ENCODE measurements at places on chromosomes 4 and X.

DNA sequence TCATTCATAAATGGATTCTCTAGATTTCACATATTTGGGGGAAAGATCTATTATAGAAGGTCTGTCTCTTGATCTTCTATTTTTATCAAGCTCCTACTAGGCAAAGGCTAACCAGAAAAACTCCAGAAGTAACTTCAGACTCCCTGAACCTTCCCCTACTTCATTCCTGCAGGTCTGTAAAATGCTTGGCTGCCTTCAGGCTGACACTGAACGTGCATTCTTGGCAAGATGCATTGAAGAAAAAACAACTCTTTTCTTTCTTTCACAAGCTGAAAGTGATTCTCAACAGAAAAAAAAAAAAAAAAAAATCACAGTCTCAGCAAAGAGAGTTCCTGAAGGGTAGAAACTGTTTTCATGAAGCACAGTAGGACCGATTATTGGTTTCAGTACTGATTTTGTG, 12.7 kb downstream of the OPHN1 start:
- DNase-seq: no peak

DNA sequence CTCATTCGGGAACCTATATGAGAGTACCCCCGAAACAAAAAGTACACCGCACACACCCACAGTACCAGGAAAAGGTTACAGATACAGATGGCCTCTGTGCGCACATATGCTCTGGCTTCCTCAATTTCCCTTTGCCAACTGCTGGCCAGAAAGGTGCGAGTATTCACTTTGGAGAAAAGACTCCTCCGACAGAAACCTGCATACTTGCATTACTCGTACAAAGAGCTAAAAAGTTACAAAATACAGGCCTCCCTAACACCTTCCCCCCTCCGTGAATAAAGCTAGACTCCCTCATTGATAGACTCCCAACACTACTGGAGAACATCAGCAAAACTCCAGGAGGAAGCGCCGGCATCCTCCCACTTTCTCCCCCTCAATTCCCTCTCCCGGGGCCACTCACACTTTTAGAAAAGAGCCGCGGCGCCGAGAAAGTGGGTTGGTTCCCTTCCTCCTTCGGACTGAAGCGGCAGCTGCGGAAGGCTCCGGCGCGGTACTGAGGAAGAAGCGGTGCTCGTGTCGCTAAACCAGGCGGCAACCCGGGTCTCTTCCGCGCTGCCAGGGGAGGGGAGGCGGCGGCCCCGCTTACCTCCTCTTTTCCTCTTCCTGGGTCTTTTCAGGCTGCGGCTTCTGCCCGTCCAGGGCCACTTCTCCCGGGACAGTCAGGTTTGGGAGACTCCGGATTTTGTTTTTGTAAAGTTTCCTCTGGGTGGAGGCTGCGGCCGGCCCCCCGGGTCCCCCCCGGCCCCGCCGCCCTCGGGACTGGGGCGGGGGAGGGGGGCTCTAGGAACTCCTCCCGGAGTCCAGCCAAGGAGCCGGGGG, 1.1 kb downstream of the FBXW7 start:
- DNase-seq: no peak

- no peak for DNase-seq
These were observed 11.3 kb downstream of the CETN2 start for GRCh38 chrX:152819266-152819665.

DNA sequence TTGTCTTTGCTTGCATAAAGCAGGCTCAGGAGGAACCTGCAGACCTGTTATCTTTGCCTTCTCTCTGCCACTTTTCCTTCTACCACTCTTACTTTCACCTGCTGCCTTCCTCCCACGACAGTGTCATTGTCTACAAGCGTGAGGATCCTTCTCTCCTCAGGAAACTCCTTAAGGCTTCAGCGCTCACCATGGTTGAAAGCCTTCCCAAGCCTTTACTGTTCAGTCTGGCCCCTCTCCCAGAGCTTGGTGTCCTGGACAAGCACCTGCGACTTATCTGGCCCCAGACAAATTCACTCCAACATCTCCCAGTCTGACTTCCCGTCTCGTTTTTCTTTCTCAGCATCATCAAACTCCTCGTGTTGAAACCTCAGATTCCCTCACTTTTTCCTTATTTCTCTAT, 31.0 kb downstream of the CC2D2A start:
- no peak for DNase-seq

- DNase-seq: no peak
These were observed 1.1 kb downstream of the ITGB1BP2 start for GRCh38 chrX:71302461-71303213.

- DNase-seq: no peak
These were observed 16.0 kb downstream of the XG start for GRCh38 chrX:2767631-2768455.

DNA sequence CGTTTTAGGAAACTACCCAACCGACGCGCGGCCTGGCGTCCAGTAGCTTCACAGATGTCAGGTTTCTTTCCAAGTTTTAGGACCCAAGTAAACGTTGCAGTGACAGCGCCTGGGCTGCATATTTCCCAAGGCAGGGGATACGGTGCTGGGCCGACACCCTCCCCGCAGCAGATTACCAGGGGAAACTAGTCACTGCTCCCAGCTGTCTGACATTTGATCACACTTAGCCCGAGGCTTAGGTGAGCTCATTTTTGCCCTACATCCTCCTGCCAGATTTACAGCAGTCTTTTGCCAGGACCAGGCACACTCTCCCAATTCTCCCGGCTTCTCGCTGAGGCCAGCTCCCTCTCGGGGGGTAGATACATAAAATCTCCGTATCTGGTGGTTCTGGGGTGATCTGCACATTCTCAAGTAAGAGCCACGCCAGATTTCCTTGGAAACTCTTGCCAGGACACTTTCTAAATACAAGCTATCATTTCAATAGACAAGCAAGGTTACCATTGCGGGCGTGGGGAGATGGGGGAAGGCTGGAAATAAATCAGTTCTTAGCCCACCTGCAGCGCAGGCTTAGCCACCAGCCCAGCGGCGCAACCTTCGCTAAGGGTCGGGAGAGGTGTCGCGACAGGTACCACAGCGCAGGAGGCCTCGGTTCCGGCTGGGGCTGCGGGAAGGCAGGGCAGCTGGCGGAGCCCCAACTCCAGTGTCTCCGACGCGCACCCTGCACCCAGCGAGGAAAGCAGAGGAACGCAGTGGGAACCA, 2.5 kb upstream of the SOX3 start:
- no peak for DNase-seq

DNA sequence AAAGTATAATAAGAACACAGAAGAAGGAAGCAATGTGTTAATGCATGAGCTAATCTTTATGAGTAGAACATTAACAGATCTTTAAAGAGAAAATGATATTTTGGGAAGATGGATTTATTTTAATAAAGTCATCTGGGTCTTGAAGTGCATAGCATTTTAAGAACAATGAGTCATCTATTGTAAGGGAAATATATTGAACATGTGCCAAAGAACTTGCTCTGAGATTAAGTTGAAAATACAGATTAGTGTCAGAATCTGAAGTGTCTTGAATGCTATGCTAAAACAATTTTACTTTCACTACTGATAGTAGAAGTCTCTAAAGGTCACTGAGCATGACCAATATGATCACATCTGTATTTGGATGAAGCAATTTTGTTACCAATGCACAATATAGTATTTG, 776.7 kb upstream of the GRID2 start:
- DNase-seq: no peak

- no peak for DNase-seq
These were observed 13.8 kb downstream of the GUCY1B1 start for GRCh38 chr4:155772459-155773195.

Data from GM18507 (cell line).